Stimulated activated naive CD4-positive, alpha-beta T cell treated with Interleukin-2 at 50 U/mL for 16 hours (primary cell): ENCODE measurements at places on chromosomes 3 and 15.
A peak's percentile ranks its signal among the peaks of the same experiment; 100 is the strongest.

DNA sequence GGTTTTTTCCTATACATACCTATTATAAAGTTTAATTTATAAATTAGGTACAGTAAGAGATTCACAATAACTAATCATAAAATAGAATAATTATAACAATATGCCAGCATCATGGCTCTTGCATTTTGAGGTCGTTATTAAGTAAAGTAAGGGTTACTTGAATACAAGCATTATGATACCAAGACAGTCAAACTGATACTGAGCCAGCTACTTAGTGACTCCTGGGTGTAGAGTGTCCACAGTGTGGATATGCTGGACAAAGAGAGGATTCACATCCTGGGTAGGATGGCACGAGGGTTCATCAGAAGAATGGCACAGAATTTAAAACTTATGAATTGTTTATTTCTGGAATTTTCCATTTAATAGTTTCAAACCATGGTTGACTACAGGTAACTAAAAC is 157.2 kb upstream of the IL12A start:
- DNase-seq, result no peak

GRCh38 chr3:181464033-181464694 is 247.6 kb upstream of the SOX2 start:
- DNase-seq, result no peak

DNA sequence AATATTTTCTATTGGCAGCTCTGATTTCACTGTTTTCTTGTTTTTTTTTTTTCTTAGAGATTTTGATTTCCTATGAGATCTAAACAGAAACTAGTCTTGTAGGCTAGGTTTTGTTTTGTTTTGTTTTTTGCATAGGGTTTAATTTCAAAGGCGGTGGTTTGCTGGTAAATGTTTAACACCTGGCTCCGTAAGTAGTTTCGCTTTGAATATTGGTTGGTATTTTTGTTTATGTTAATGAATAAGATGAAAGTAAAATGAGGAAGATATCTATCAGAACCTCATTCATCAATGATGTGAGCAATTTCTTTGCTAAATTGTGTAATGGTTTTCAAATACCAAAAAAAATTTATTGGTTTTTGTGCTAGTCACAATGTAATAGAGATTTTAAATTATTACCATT is 39.7 kb upstream of the TM4SF1 start:
- DNase-seq, result no peak

DNA sequence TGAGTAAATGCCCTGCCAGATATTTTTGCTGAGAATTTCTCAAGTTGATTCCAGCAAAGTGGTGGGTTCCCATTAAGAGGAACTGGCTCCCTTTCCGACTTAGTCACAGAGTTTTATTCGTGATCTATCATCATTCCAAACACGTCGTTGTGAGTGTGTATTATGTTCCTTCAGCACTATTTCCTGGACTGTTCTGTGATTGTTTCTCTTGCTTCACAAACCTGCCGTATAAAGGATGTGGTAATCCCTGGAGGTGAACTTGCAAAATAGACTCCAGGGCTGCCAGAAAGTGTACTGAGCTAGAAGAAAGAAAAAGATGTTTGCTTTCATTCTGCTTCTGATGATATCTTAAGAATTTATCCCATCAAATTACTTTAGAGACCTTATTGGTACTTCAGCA is 14.5 kb upstream of the CAPN3 start:
- DNase-seq, result no peak

DNA sequence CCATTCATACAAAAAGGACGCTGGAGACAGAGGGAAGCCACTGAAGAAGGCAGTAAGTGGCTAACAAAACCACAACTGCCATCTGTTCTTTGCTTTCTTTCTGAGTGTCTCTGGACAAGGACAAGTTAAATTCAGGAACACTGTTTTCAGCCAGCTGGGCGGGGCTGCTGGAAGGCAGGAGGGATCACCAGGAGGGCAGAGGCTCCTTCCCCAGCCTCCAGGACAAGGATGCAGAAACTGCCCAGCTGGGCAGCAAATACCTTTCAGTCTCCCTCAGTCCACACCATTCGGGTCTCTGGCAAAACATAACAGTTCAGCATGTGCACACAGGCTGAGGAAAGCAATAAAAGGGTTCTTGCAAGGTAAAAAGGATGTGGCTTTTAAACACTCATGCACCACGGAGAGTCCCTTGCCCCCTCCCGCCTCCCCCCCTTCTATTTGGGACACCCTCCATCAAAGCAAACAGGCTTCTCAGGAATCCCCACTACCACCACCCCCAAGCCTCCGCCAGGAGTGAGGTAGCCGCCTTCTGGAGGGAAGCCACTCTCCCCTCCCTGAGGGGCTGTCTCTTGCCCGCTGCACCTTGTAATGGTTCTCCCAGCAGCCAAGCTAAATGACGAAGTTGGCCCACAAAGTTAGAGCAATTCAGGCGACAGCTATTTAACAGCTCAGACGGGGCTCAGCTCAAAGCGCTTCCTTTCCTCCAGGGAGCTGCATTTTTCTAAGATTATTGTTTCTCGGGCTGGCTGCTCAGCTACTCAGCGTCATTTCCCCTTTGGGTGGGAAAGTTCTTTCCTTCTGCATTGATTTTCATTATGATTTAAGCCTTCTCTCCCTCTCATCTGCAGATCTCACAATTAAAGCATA is 3.8 kb downstream of the HEG1 start:
- DNase-seq, result peak; percentile 58

- no peak for DNase-seq
Observed at GRCh38 chr3:18717598-18717997, 292.5 kb upstream of the SATB1 start.

GRCh38 chr3:74409066-74409465 is 205.4 kb downstream of the CNTN3 start:
- no peak for DNase-seq

DNA sequence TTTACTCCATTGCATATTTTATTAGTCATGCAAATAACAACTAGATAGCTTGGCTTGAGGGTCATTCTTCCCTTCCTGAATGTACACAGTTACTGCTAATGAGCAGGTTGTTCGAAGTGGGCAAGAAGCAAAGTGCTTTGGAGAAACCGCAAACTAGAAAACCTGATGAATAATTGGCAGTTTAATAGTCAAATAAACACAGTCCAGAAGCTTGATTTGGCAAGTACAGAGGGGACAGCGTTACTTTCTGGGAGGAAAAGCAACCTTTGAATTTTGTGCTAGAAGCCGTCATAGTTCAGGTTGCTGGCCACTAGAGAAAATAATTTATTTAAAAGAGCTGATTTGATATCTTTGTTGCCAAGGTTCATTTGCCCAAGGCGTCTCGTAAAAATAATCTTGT is 94.9 kb downstream of the MFSD1 start:
- DNase-seq, result no peak

DNA sequence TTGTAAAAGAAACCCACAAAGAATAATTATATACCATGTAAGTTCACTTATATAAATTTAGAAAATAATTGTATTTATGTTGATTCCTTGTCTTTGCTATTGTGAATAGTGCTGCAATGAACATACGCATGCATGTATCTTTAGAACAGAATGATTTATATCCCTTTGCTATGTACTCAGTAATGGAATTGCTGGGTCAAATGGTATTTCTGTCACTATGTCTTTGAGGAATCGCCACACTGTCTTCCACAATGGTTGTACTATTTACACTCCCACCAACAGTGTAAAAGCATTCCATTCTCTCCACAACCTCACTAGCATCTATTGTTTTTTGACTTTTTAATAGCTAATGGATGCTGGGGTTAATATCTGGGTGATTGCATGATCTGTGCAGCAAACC is 149.4 kb upstream of the CNTN3 start:
- no peak for DNase-seq

GRCh38 chr3:119538772-119539171 is 20.6 kb downstream of the CD80 start:
- no peak for DNase-seq

DNA sequence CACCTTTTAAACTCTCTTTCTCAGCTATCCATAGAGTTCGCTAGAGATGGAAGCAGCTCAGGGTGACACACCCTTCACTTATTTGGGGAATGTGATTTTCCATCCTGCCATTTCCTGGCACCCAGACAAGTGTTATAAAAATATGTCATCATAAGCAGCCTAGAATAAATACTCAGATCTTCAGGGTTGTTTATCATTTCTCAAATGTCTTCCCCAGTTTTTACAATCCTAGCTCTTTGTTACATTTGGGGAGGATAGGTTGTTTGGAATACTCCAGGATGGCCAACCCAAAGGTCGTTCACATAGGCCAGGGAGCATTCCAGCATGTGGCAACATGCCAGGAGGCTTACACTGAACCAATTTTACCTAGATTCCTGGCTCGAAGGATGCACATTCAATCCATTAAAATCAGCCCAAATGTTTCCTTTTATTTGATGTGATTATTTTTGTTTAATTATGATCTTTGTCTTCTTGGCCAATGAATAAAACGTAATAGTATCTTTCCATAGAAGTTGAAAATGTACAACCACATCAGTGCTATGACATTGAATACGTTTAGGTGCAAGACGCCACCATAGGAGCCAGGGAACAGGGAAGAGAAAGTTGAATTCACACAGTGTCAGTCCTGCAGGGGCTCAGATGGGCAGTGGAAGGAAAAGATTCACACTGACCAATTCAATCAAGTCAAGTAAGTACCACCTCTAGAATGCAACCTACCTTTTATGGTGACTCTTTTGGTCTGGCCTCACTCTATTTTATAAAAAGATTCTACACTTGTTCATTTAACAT is 537.7 kb upstream of the MDFIC2 start:
- DNase-seq, result no peak

- DNase-seq, result peak; percentile 33
Observed at GRCh38 chr15:72554471-72555425, 80.6 kb downstream of the ARIH1 start.

DNA sequence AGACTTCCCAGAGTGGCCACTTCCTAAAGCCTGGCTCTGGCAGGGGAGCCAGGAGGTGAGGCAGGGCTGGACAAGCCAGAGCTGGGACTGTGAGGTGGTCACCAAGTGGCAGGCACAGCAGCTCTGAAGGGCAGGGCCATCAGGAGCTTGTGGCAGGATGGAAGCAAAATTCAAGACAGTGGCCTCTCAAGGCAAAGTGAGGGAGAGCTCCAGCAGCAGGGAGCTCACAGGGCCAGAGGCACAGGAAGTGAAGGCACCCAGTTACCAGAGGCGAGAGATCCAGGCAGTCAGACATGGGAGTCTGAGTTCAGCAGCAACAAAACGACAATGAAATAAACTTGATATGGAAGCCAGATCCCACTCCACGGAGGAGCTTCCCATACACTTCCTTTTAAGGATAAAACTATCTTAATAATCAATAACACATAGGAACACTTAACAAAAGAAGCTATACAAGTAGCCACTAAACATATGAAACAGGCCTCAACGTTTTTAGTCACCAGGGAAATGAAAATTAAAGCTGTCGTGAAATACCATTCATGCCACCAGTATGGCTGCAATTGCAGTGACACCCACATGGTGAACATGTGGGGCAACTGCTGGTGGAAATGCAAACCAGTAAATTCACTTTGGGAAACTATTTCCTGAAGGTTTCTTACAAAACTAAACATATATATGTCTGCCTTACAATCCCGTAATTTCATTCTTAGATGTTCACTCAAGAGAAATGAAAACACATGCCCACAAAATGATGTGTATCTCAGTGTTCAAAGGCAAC is 35.4 kb upstream of the TMEM158 start:
- no peak for DNase-seq

DNA sequence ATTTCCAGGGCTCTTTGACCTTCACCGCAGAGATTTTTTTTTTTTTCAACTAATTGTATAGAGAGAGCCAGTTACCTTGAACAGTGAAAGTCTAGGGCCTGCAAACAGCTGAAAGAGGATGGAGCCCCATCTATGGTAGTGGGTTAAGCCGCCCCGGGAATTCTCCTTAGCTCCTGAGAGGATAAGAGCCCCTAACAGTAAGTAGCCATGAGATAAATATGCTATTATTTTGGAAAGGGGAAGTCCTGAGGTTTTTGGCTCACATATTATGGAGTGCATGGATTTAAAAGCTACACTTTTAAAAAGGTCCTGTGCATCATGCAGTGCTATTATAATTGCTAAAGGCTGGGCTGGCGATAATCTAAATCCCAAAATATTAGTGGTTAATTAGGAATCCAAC is 115.0 kb downstream of the FBN1 start:
- DNase-seq, result no peak

DNA sequence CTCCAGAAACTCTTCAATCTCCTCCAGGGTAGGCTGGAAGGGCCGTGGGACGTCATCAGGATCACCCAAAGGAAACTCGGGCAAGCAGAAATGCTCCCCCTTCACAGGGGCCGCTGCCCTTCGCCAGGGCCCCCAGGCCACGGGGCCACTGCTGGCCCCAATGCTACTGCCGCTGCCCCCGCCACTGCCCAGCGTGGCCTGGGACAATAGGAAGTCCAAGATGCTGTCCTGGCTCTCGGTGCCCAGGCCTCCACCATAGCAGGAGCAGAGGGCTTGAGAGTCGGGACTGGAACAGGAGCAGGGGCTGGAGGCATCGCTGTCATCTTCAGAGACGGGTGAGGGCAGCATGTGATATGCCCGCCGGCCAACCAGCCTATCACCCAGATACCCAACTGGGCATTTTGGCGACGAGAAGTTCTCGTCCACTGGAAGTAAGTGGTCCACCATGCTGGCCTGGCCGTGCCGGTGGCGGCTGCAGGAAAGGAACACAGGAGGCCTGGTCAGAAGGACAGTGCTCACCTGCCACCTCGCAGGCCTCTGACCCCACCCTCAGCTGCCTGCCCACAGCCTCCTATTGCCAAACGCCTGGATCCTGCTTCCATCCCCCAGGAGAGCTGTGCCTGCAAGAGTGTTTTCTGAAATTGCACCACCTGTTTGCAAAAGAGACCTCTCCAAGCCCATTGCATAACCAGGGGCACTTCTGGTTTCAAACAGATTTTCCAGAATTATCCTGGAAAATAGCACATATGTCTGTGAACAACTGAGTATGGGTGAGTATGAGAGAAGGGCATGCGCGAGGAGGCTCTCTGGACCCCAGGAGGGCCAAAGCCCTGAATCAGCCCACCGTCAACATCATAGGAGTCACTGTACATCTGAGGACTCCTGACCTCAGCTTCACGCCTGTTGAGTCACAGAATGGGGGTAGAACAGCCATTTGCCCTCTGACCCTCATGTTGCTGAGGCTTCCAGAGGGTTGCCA is 4.4 kb downstream of the KLF15 start:
- no peak for DNase-seq

DNA sequence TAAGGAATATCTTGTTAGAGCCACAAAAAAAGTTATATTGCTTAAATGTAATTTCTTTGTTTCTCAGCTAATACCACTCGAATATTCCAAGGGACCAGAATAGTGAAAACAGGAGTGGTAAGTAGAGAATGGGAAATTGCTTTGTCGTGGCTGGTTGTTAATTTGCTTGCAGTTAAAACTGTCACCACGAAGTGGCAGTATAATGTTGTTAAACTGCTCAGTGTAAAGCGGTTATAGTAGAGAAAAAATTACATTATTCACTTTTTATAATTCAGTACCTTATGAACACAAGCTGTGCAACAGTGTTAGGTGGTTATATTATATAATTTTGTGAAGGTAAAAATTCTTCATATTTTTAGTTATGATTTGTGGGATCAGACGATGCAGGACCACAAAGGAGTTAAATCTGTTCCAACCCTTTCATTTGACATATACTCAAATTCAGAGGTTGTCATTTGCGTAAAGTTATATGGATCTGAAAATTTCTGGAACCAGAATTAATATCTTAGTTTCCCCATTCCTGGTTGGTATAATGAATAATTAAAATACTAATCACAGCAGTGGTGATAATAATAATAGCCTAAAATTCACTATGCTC is 171.8 kb downstream of the FEZF2 start:
- no peak for DNase-seq

- no peak for DNase-seq
Observed at GRCh38 chr3:135169651-135170050, 374.6 kb downstream of the EPHB1 start.
